ENCODE measurements at places on chromosomes 4 and X. TPM values are rescaled to one million over a fixed set of nuclear protein-coding genes. Genes with fewer than 3 reads are reported as not detected.
A peak's percentile ranks its signal among the peaks of the same experiment; 100 is the strongest.

Gene COMMD8
- total RNA-seq, result 6.6 TPM

Gene NRK
- not detected for total RNA-seq

Gene NFXL1
- 7.7 TPM for total RNA-seq

Gene PCDH7
- total RNA-seq, result 0.75 TPM

Gene CLDN34
- not detected for total RNA-seq

Gene SUPT20HL1
- not detected for total RNA-seq

Gene DOK7
- total RNA-seq, result 0.73 TPM

Gene FREM3
- total RNA-seq, result not detected

Gene VSIG4
- total RNA-seq, result 16.9 TPM

- H3K27me3 ChIP-seq, result no peaks in the 10 kb centered on the region
- no peaks in the 10 kb centered on the region for H3K36me3 ChIP-seq
- no peak overlapping the region for H3K27ac ChIP-seq
- DNase-seq, result no peak
- no peak overlapping the region for H3K4me3 ChIP-seq
Measured at GRCh38 chrX:56813318-56813837, 84.3 kb downstream of the NBDY start.

GRCh38 chrX:28626515-28626914 lies 39.3 kb downstream of the IL1RAPL1 start:
- no peaks in the 10 kb centered on the region for H3K36me3 ChIP-seq
- peaks cover 5% of the 10 kb centered on the region for H3K4me1 ChIP-seq
- no peak for DNase-seq
- no peak overlapping the region for H3K4me3 ChIP-seq
- H3K27me3 ChIP-seq, result no peaks in the 10 kb centered on the region
- no peak overlapping the region for H3K27ac ChIP-seq

GRCh38 chr4:148740701-148741100 lies 298.5 kb upstream of the NR3C2 start:
- no peak overlapping the region for H3K4me3 ChIP-seq
- H3K27me3 ChIP-seq, result no peaks in the 10 kb centered on the region
- no peak for DNase-seq
- H3K27ac ChIP-seq, result no peak overlapping the region

DNA sequence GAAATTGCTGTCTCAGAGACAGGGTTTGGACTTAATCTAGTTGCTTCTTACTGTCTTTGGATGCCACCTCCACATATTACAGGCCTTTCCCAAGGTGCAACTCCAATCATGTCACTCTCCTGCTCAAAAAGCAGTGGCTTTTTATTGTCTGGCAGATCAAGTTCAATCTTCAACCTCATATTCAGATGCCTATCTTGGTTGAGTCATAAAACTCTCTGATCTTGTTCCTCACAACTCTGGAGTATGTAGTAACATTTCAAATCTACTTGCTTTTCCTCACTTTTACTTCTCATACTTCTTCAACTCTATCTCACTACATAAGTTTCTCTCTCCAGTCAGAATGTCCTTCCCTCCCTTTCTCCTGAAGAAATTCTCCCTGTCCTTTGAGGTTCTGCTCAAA lies 180.6 kb downstream of the VSIG4 start:
- H3K4me3 ChIP-seq, result no peak overlapping the region
- DNase-seq, result no peak
- no peaks in the 10 kb centered on the region for H3K36me3 ChIP-seq
- H3K27me3 ChIP-seq, result no peaks in the 10 kb centered on the region
- no peak overlapping the region for H3K27ac ChIP-seq
- H3K4me1 ChIP-seq, result no peaks in the 10 kb centered on the region

- no peaks in the 10 kb centered on the region for H3K4me1 ChIP-seq
- no peaks in the 10 kb centered on the region for H3K36me3 ChIP-seq
- no peak overlapping the region for H3K27ac ChIP-seq
- no peak overlapping the region for H3K4me3 ChIP-seq
- no peaks in the 10 kb centered on the region for H3K27me3 ChIP-seq
- no peak for DNase-seq
Measured at GRCh38 chr4:70181864-70182263, 13.7 kb upstream of the ODAM start.

- no peaks in the 10 kb centered on the region for H3K4me1 ChIP-seq
- H3K27me3 ChIP-seq, result no peaks in the 10 kb centered on the region
- H3K4me3 ChIP-seq, result no peak overlapping the region
- H3K27ac ChIP-seq, result no peak overlapping the region
Measured at GRCh38 chr4:6183740-6184139, 16.6 kb downstream of the JAKMIP1 start.

DNA sequence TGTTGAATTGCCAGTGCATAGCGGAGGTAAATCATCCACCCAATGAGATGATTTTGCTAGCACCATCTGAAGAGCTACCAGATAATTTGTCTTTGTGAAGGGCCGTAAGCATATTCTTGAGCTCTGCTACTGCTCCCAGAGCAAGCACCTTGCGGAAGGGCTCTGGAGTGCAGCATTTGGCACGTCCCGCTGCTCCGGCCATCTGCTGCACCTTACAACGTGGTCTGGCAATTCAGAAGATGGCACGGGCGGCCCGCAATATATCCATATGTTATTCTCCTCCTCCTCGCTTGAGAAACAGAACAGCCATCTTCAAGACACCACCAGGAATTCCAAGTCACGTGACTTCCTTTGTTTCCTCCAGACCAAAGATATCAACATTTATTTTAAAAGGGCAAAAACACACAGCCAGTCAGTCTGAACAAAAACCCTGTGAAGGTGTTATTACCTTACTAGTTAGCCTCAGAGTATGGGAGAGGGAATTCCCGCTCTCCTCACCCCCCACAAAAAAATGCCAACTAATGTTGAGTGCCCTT lies 1095.7 kb upstream of the TENM3 start:
- H3K27ac ChIP-seq, result no peak overlapping the region
- no peaks in the 10 kb centered on the region for H3K36me3 ChIP-seq
- no peak overlapping the region for H3K4me3 ChIP-seq
- no peak for DNase-seq

DNA sequence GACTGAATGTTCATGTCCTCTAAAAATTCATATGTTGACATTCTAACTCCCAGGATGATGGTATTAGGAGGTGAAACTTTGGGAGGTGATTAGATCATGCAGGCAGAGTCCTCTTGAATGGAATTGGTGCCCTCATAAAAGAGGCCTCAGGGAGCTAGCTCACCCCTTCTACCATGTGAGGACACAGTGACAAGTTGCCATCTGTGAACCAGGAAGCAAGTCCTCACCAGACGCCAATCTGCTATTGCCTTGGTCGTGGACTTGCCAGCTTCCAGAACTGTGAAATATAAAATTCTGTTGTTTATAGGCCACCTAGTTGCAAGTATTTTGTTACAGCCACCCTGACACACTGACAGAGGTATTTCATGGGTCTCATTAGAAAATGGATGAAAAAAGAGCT lies 28.5 kb upstream of the LONRF3 start:
- H3K27ac ChIP-seq, result no peak overlapping the region
- no peak overlapping the region for H3K4me3 ChIP-seq
- no peaks in the 10 kb centered on the region for H3K27me3 ChIP-seq
- DNase-seq, result no peak

GRCh38 chr4:135382280-135382959 lies 1180.8 kb upstream of the PABPC4L start:
- no peak overlapping the region for H3K27ac ChIP-seq
- no peak overlapping the region for H3K4me3 ChIP-seq
- no peaks in the 10 kb centered on the region for H3K4me1 ChIP-seq
- H3K27me3 ChIP-seq, result no peaks in the 10 kb centered on the region
- DNase-seq, result no peak

- H3K4me3 ChIP-seq, result no peak overlapping the region
- H3K4me1 ChIP-seq, result no peaks in the 10 kb centered on the region
- no peak overlapping the region for H3K27ac ChIP-seq
- H3K27me3 ChIP-seq, result no peaks in the 10 kb centered on the region
- no peaks in the 10 kb centered on the region for H3K36me3 ChIP-seq
- DNase-seq, result no peak
Measured at GRCh38 chr4:144565527-144566195, 80.3 kb upstream of the HHIP start.

- H3K27ac ChIP-seq, result peak within 1 kb of the TSS; percentile 35
- peak; percentile 66 for DNase-seq
- H3K36me3 ChIP-seq, result no peaks in the 10 kb centered on the region
- no peaks in the 10 kb centered on the region for H3K27me3 ChIP-seq
- H3K4me3 ChIP-seq, result peak within 1 kb of the TSS; percentile 60
- H3K4me1 ChIP-seq, result peaks cover 6% of the 10 kb centered on the region
Measured at GRCh38 chr4:52038103-52038912, at the start of gene SGCB. SGCB (minus strand) TSS chr4:52038299; CDS start chr4:52038259, 40 bp downstream.

DNA sequence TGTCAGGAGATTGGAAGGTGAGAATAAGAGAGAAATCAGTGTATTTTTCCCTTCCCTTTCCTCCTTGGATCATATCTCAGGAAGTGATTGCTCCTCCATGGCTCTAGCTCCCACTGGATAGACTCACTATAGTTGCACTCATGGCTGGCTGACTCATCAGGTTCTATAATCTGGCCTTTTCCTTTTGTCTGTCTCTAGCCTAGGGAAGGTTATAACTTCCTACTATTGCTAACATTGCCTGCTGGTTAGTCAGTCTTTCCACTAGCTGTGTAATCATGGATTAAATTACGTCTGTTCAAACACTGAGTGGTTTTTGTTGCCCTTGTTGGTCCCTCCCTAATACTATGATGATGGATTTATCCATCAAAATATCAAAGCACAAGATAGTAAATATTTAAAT lies 195.5 kb upstream of the VEGFC start:
- H3K36me3 ChIP-seq, result no peaks in the 10 kb centered on the region
- no peak overlapping the region for H3K4me3 ChIP-seq
- DNase-seq, result no peak

- DNase-seq, result no peak
- no peaks in the 10 kb centered on the region for H3K36me3 ChIP-seq
- H3K27me3 ChIP-seq, result no peaks in the 10 kb centered on the region
- no peak overlapping the region for H3K27ac ChIP-seq
- no peak overlapping the region for H3K4me3 ChIP-seq
Measured at GRCh38 chrX:30931920-30932319, 42.9 kb upstream of the TAB3 start.

DNA sequence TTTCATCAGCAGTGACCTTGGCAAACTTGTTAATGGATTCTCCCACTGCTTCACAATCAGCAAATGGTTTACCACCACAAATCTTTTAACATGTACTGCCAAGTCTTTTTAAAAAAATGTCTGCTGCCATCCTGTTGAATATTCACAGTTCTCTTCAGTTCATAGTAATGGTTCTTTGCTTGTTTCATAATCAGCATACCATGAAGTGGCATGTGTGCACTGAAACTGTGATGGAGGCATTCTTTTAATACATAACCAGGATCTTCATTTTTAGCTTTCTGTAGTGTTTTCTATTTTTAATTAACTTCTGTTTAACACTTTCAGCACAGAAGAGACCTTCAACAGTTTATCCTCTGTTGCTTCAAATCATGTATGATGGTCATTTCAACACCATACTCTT lies 230.1 kb upstream of the ARSJ start:
- no peak overlapping the region for H3K4me3 ChIP-seq
- no peak for DNase-seq
- no peak overlapping the region for H3K27ac ChIP-seq
- no peaks in the 10 kb centered on the region for H3K4me1 ChIP-seq

DNA sequence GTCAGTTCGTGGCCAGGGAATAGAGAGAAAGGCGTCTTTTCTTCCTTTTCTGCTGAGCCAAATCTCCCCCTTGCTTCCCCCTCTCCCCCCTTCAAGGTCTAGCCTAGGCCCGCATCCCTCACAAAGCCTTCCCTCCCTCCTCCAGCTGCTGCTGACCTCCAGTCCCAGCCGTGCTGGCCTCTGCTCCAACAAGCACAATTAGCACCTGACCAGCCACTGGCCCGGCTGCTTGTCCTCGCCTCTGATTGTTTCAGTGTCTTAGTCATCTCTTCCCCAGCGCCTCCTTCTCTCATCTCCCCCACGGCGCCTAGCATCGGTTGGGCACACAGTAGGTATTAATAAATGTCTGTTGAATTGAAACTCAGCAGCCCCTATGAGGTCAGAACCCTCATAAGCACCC lies 4.2 kb downstream of the ELF4 start:
- H3K27ac ChIP-seq, result no peak overlapping the region
- no peaks in the 10 kb centered on the region for H3K36me3 ChIP-seq
- no peaks in the 10 kb centered on the region for H3K27me3 ChIP-seq

- H3K4me1 ChIP-seq, result no peaks in the 10 kb centered on the region
- no peaks in the 10 kb centered on the region for H3K36me3 ChIP-seq
- no peak for DNase-seq
- no peaks in the 10 kb centered on the region for H3K27me3 ChIP-seq
Measured at GRCh38 chrX:20506739-20507138, 240.0 kb upstream of the RPS6KA3 start.

GRCh38 chrX:9221781-9222180 lies 187.9 kb upstream of the FAM9B start:
- no peak for DNase-seq
- no peaks in the 10 kb centered on the region for H3K27me3 ChIP-seq
- no peak overlapping the region for H3K4me3 ChIP-seq
- H3K4me1 ChIP-seq, result no peaks in the 10 kb centered on the region
- H3K27ac ChIP-seq, result no peak overlapping the region

DNA sequence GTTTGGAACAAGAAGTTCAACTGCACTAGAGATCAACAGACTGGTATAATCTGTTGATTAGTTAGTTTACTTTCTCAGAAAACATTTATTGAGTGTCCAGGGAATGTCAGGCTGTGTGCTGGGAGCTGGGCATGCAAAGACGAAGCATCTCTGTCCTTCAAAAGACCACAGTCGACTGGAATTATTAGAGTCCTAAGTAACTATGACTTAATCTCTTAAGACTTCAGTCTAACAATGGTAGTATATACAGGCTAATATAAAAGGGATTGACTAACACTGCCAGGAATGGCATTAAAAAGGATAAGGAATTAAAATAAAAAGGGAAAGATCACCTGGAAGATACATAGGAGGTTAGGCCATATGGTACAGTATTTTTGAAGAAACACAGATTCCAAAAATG lies 128.7 kb downstream of the WDFY3 start:
- H3K27me3 ChIP-seq, result no peaks in the 10 kb centered on the region
- H3K4me1 ChIP-seq, result no peaks in the 10 kb centered on the region
- no peak overlapping the region for H3K4me3 ChIP-seq
- DNase-seq, result no peak

DNA sequence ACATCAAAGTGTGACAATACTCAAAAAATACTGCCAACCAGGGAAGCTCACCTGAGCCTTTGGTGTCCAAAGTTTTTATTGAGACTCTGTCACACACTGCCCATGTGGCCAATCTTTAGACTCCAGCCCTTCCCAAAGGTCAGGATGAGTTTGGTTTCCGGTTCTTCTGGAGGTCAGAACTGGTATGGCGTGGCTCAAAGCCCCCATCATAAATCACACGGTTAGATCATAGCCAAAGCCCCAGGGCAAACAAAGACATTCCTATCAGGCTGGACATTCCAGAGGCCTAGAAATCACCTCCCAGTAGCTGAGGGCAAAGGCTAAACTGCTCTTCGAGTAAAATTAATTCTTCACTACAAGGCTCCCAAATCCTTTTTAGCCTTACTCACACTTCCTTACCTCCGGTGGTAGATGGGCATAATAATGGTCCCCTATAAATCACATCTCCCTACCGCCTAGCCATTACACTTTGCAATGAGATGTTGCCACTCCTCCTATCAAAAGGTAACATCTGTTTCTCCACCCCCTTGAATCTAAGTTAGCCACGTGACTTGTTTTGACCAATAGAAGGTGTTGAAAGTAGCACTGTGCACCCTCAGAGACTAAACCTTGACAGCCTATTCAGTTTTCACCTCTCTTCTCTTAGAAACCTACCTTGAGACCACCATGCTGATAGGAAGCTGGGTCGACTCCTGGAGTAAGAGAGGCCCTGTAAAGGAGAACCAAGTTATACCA lies 137.8 kb upstream of the DUSP21 start:
- H3K4me1 ChIP-seq, result no peaks in the 10 kb centered on the region
- H3K4me3 ChIP-seq, result no peak overlapping the region
- no peak overlapping the region for H3K27ac ChIP-seq
- H3K27me3 ChIP-seq, result no peaks in the 10 kb centered on the region
- DNase-seq, result no peak
- no peaks in the 10 kb centered on the region for H3K36me3 ChIP-seq
